ENCODE measurements at places on chromosomes 2 and 18.

- no peak for DNase-seq
Measured at GRCh38 chr2:78486565-78486964, 538.9 kb upstream of the REG3G start.

DNA sequence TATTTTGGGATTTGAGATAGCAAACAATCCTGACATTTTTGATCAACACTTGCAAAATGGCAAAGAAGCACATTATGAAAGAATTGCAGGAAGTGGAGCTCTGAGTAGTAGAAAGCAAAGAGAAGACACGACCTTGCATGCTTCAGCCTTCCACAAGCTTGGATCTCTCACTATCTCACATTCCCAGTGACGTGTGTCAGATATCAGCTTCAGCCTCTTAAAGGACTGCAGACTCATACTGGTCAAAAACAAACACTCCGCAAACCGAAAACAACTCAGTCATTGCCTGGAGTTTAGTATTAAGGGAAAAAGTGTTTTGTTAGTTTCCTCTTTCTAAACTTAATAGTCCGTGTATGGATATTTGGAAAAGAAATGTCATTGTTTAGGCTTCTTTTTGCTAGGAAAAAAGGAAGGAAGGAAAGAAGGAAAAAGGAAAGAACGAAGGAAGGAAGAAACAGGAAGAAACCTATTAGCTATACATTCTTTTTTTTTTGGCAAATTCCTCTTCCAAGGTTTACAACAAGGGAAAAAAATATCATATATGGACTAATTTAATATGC lies 32.6 kb upstream of the SLC40A1 start:
- no peak for DNase-seq

DNA sequence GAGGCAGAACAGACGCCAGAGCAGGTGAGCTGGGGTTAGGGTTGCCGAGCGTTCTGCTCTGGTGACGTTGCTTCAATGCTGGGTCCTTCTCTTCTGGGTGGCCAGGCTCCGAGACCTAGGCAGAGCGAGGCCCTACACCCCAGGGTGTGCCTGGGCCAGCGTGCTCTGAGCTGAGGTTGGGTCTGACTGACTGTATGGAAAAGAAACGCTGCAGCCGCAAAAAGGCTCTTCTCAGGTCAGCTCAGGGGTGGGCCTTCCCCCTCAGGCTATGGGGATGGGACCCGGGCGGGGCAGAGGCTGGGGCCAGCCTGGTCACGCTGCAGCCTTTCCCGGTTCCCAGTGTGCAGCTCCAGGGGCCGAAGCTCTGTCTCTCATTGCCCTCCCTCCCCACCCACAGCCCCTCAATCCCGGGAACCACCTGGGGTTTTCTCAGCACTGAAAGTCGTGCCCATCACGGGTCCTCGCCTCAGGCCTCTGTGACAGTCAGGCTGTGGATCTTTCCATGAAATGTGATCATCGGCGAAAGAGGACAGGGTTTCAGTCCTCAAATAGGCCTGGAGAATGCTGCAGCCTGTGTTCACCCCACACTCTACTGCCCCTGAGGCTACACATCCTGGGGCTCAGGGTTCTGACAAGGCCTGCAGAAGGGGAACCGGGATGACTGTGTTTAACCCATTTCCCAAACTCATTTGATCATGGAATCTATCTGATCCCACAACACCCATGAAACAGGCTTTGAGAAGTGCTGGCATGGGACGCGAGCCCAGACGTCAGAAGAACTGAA lies 19.4 kb downstream of the CYP26B1 start:
- no peak for DNase-seq

GRCh38 chr2:228841877-228842276 lies 429.2 kb downstream of the PID1 start:
- no peak for DNase-seq

GRCh38 chr2:74983631-74984392 lies 25.4 kb downstream of the POLE4 start:
- DNase-seq, result no peak

DNA sequence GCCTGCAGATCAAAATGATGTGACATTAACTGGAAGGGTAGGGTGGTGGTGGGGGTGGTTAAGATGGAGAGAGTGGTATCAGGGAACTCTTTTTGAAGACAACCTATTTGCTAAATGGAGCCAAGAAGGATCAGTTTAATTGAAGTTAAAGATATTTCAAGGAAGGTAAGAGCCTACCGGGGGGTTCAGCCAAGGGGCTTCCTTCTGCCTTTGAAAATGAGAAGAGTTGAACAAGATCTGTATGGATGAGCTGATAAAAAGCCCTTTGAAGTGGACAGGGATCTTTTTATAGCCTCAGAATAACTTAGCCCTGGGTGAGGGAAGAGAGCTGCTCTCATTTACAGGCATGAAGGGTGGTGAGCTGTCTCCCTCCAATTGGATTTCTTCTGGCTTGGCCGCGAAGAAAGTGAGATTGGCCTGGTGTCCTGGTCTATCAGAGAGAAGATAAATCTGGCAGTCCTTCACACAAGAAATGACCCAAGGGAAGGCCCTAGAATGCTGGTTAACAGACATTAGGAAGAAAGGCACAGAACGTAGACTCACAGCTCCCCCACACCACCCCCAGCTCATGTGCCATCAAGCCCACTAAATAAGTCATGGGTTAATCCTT lies 439.8 kb downstream of the TNS1 start:
- no peak for DNase-seq

GRCh38 chr18:74420481-74420880 lies 36.6 kb downstream of the DIPK1C start:
- no peak for DNase-seq
